Stimulated activated CD8-positive, alpha-beta memory T cell treated with anti-CD3 and anti-CD28 coated beads, Interleukin-15, amount 100 ng/mL, for 48 hours (primary cell): ENCODE measurements at places on chromosomes 5 and 9.
A peak's percentile ranks its signal among the peaks of the same experiment; 100 is the strongest.

DNA sequence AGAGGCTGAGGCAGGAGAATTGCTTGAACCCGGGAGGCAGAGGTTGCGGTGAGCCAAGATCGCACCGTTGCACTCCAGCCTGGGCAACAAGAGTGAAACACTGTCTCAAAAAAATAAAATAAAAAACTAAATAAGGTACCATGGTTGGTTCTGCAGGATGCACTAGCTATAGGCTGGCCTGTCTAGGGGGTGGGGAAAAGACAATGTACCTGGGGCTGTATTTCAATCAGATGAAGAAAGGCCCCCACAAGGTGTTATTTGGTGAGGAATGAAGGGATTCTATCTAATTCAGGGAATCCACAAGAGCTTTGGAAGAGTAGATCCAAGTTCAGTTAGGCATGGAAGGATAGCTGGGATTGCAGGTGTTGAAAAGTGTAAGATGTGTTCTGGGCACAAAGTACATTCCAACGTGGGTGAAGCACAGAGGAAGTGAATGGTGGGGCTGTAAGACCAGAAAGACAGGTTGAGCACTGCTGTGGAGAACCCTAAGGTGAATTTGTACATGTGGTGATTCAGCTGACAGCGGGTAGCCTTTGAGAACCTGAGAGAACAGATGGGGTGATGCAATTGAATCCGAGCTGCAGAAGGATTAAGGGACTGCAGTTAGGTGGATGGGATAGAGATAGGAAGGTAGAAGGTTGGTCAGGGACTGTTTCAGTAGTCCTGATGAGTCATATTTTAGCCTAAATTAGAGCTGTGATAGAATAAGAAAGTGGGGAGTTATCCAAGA, 71.8 kb downstream of the CAST start:
- no peak for DNase-seq

- no peak for DNase-seq
Observed at GRCh38 chr5:151432210-151432609, 15.2 kb upstream of the SLC36A1 start.

DNA sequence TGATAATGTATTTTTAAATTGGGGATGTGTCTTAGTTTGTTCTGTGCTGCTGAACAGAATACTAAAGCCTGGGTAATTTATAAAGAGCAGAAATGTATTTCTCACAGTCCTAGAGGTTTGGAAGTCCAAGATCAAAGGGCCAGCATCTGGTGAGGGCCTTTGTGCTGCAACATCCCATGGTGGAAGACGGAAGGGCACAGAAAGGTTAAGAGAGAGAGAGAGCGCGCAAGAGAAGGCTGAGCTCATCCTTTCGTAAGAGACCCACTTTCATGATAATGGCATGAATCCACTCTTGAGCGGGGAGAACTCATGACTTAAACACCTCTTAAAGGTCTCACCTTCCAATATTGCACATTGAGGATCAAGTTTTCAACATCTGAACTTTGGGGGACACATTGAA, 79.1 kb upstream of the GOLM1 start:
- no peak for DNase-seq

DNA sequence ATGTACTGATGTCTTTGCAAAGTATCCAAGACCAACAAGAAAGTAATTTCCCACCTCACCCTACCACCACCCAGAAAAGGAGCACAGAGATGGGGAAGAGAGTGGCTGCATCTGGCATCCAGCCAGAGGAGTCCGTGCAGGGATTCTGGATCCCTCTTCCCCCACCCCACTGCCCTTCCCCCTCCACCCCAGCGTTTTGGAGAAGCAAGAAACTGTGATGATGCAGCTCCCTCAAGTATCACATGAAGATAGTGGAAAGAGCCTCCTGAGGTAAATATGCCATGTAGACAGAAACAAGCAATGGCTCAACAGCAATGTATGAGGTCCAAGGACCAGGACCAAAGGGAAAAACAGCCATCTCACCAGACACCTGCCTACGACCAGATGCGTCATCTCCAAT, 153.8 kb downstream of the DEPDC1B start:
- no peak for DNase-seq

- no peak for DNase-seq
Observed at GRCh38 chr9:89955144-89955543, 350.3 kb downstream of the GADD45G start.

- DNase-seq = peak; percentile 64
Observed at GRCh38 chr9:121550569-121551512, 51.2 kb upstream of the GGTA1 start.
